ENCODE measurements at places on chromosomes 2 and 18. TPM values are rescaled to one million over a fixed set of nuclear protein-coding genes. Genes with fewer than 3 reads are reported as not detected.

The SLC14A1 gene
- total RNA-seq: not detected

The KYNU gene
- not detected for total RNA-seq

The MPP4 gene
- 0.25 TPM for total RNA-seq

The IGFBP2 gene
- 208 TPM for total RNA-seq

The CPSF3 gene
- 33.3 TPM for total RNA-seq

The OTOF gene
- total RNA-seq: 0.47 TPM

The PRKRA gene
- 86.6 TPM for total RNA-seq

The ACMSD gene
- total RNA-seq: not detected

The TMEM87B gene
- 8.6 TPM for total RNA-seq

The PLCL1 gene
- 28.8 TPM for total RNA-seq

The TLX2 gene
- total RNA-seq: 21.2 TPM

The RNF152 gene
- 16.9 TPM for total RNA-seq

The CACNB4 gene
- total RNA-seq: 5.1 TPM

The IL36RN gene
- total RNA-seq: not detected

The DNAJC10 gene
- total RNA-seq: 63.0 TPM

The KCNG2 gene
- total RNA-seq: 1.6 TPM

The MYL1 gene
- total RNA-seq: not detected

The GALNT3 gene
- total RNA-seq: 1.3 TPM

The CRACDL gene
- 2.1 TPM for total RNA-seq

The NEU4 gene
- total RNA-seq: 0.88 TPM

The SEPTIN2 gene
- 302 TPM for total RNA-seq

The SFXN5 gene
- total RNA-seq: 13.7 TPM

The HRH4 gene
- total RNA-seq: not detected

The CFC1 gene
- 1.8 TPM for total RNA-seq

The GNLY gene
- total RNA-seq: not detected

The ABHD1 gene
- not detected for total RNA-seq

The RNF125 gene
- 1.5 TPM for total RNA-seq
